ENCODE measurements at places on chromosomes 5 and 9.

DNA sequence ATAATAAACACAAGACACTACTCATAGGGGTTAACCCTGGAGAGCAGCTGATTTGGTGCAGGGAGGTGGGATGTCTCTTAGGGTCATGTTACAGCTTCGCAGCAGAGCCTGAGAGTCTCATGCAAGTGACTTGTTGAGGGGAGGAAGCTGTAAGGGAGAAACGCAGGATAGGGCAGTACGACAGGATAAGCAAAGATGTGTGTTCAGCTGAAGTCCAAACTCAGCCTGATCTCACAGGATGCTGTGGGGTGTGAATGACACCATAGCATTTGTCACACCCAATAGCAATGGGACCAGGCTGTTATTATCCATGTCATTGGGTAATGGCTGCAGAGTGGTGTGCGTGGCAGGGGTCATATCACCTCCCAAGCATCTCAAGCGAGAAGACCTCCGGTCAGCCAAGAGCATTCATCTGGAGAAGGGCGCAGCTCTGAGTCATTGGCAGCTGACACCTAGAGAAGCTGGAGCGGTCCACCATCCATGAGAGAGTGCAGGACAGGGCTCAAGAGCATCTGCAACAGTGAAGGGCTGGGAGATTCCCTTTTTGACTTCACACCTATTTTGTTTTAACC lies 49.2 kb upstream of the RPL26L1 start:
- no peak for DNase-seq

DNA sequence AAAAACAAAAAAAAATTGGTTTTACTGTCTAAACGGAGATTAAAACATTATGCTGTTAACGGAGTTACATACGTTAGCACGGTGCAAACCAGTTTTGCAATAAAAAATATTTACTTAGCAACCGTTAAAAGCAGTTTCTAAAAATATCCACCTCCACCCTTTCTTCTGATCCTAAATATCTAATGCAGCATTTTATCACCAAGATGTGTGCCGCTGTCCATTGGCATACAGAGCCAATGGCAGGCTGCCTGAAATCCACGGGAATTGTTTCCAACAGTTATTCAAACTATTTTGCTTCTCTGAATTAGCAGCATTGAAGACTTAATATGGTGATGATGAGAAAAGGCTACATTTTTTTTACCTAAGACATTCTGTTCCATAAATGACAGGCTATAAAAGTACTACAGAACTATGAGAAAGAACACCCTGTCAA lies 61.6 kb downstream of the CSNK1A1 start:
- no peak for DNase-seq

DNA sequence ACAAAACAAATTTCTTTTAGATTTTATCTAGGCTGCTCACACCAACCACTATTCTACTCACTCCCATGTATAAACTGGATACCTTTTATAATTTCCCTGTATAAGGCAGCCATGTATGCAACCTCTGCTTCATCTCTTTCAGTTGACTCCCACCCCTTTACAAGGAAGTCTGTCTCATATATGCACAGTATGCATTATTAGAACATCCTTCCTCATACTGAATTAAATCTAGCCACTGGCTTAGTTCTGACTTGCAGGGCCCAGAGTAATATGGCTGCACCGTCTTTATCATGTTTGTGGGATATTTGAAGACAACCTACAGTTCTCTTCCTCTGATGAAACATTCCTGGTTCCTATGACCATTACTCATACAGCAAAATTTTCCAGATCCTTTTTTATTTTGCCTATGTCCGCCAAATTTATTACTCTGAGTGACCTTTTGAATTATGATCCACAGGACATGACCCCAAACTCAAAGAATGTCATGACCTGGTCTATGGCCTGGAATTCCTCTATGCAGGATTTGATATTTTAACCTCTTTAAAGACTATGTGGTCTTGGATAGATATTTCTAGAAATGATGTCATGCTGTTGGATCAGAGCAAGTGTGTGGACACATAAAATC lies 76.6 kb upstream of the ITGA1 start:
- DNase-seq = no peak

GRCh38 chr5:111132076-111132475 lies 39.9 kb downstream of the WDR36 start:
- DNase-seq = no peak

- DNase-seq = no peak
These were observed 629.3 kb downstream of the ANXA1 start for GRCh38 chr9:73780916-73781315.

DNA sequence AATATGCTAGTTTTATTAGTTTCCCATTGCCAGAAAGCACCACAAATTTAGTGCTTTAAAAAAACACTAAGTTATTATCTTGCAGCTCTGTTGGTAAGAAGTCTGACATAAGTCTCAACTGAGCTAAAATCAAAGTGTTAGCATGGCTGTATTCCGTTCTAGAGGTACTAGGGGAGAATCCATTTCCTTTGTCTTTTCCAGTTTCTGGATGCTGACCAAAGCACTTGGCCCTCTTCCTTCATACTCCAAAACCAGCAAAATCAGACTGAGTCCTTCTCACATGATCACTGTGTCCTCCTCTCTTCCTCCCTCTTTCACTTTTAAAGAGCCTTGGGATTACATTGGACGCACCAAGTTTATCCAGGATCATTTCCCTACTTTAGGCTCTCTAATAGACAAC lies 9.5 kb downstream of the CDH18 start:
- DNase-seq = no peak

- DNase-seq = no peak
These were observed 138.8 kb upstream of the NR4A3 start for GRCh38 chr9:99682870-99683269.

- DNase-seq = no peak
These were observed 15.3 kb upstream of the TRPM3 start for GRCh38 chr9:71136696-71137095.

DNA sequence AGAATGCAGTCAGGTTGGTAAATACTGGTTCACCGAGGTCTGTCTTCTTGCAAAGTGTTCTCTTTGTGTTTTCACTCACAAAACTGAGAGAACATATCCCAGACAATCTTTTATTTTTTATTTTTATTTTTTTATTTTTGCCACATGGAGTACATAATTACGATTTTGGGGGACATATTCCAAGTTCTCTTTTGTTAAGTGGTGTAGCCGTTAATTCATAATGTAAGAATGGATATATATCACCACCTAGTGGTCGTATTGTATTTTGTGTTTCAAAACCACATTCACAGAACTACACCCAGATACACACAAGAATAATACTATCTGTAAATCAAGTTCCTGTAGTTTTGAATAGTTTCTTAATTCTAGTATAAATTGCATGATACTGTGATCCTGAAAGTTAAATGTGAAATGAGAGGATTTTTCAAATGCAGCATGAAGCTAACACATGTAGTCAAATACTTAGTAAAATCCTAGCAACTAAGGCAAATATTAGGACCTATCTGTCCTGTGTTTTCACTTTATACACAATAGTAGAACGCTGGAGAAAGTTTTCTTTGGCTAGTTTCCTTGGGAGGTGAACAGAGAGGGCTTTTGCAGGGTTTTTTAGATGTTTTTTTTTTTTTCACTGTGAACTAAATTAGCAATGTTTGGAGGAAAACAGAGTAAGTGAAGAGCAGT lies 92.7 kb downstream of the VCAN start:
- no peak for DNase-seq

GRCh38 chr9:113602126-113603047 lies 138.9 kb downstream of the RGS3 start:
- peak; percentile 28 for DNase-seq

- DNase-seq = no peak
These were observed 57.4 kb downstream of the IRF1 start for GRCh38 chr5:132433141-132433540.

DNA sequence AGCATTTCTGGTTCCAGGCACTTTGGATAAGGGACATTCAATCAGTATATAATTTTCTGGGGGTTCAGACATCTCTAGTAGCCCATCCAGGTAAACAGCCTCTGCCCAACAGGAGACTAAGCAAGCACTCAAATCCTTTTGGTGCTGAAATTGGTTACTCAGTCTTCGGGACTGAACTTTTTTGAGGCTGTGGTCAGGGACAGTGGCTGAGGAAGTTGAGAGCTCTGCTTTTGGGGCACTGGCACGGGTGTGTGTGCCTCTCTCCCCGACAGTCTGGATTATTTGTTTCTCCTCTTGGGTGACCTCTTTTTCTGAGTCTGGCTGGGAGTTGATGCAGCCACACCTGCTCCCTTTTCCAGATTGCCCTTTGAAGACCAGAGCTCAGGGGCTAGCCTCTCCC lies 47.6 kb downstream of the ACER2 start:
- DNase-seq = no peak

GRCh38 chr5:135114759-135115158 lies 80.7 kb upstream of the PITX1 start:
- DNase-seq = no peak

All from stimulated activated CD8-positive, alpha-beta memory T cell treated with anti-CD3 and anti-CD28 coated beads, Interleukin-7, amount 100 ng/mL, for 4 hours (primary cell).